ENCODE measurements at places on chromosomes 13 and 19.

GRCh38 chr19:6587093-6587820, 3.7 kb downstream of the CD70 start:
- DNase-seq: no peak

- no peak for DNase-seq
Measured at GRCh38 chr19:30226464-30227011, 145.6 kb upstream of the ZNF536 start.

DNA sequence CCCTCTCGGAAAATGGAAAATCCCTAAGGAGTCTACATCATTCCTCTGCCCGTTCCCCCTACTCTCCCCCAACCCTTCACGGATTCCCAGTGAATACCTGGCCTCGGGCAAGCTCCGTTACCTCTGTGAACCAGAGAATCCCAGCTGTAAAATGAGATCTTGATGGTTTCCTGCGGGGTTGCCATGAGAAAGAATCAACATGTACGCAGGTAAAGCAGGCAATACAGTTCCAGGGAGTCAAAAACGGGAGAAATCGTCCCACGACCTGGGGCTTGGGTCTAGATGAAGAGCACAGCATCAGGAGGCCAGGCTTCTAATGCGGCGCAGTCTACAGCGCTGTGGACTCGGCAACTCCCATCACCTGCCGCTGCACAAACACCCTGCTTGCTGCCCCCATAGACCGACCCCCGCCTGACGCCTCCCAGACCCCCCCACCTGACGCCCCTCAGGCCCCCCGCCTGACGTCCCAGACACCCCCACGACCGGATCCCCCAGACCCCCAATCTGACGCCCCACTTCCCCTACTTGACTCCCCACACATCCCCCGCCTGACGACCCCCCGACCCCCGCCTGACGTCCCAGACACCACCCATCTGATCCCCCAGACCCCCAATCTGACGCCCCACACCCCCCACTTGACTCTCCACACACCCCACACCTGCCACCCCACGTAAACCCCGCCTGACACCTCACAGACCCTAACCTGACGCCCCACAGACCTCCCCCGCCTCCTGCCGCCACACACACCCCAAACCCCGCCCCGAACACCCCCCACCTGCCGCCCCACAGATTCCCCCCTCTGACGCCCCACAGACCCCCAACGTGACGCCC, 680 bp downstream of the LIG4 start:
- no peak for DNase-seq

- no peak for DNase-seq
Measured at GRCh38 chr19:45668342-45668871, 386 bp downstream of the GIPR start.

DNA sequence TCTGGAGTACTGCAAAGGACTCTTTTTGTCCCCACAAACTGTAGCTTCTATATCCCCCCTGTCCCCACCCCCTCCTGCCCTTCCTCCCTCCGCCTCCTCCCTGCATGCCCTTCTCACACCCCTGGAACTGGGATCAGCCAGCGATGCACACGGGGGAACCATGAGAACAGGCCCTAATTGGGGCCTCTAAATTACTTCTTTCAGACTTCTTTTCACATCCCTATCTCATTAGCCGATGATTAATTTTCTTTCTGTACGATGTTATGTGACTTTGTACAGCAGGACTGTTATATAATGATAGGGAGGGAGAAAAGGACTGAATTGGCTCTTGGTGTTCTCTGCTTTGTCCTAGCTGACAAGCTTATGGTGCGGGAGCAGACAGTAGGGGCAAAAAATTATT, 347.5 kb downstream of the DNAJC15 start:
- no peak for DNase-seq
